DMS79 (cell line): ENCODE measurements at places on chromosomes 6 and 20.

DNA sequence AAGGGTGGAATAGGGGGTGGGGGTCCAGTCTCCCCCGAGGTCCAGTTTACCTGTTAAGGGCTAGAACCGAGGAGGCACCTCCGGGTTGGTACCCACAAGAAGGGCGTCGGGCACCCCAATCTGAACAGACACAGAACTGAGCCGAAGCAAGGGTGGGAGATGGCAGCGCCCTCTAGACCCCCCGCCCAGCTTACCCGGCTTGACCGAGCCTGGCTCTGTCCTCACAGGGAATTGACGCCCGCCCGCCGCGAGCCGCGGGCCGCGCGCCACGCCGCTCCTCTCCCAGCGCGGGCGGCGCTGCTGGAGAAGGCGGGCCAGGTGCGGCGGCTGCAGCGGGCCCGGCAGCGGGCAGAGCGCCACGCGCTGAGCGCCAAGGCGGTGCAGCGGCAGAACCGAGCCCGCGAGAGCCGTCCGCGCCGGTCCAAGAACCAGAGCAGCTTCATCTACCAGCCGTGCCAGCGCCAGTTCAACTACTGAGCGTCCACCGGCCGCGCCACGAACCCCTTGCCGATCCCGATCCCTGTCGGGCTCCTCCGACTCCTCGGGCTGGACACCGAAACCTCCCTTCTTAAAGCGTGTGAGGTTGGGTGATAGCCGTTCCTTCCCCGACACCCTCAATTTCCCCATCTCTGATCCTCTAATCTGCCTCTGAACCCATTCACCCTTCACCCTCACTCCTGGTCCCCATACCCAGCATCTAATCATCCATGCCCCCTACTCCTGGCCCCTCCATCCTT is 5.9 kb downstream of the TP53INP2 start:
- DNase-seq, result no peak

DNA sequence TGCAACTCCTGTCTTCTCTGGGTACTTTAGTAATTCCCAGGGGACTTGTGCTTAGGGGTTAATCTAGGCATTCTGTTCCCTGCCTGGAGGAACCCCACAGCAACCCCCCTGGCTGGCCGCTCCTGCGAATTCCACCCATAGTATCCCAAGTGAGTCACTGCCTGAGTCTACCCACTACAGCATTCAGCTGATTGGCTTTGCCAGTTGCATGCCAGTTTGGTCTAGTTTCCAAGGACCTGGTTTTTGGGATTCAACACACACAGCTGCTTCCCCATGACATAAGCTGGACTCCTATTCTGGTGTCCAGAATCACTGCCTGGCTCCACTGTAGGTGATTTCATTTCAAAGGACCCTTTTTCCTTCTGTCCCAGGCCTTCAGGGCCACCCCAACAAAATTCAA is 40.3 kb downstream of the PLCG1 start:
- no peak for DNase-seq

DNA sequence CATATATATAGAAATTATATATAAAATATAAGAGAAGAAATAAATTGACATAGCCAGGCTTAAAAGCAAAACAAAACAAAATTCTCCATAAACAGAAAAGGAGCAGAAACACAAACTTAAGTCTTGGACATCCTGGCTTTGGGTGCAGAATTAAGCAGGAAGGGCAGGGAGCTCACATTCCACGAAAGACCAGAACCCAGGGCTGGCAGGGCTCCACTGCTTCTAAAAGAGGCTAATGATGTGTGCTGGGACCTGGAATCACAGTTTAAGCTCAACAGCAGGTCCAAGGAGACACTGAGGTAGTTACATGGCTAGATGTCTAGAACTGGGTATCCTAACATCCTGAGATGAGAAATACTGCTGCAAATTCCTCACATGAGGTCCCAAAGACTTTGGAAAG is 210.3 kb downstream of the WDR27 start:
- DNase-seq, result no peak

GRCh38 chr6:53679446-53679933 is 13.9 kb upstream of the KLHL31 start:
- DNase-seq, result no peak

- DNase-seq, result peak; percentile 2
These were observed 30.5 kb upstream of the AKAP12 start for GRCh38 chr6:151209071-151209831.

- no peak for DNase-seq
These were observed 134.0 kb upstream of the ARMC2 start for GRCh38 chr6:108714101-108714765.

DNA sequence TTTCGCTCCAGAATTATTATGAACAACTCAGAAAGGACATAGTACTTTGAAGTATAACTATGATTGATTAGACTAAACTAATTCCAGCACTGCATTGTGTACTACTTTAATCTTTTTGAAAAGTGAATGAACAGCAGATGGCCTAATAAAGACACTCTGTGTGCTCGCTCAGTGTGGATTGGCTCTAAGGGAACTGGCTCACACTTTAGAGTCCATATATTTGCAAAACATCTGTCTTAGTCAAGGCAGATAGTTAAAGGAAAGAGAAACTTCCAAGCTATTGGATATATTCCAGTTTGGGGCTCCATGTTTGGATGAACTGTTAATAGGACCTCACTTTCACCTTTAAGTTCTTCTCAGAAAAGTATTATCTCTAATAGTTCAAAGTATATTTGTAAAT is 218.9 kb downstream of the EYA4 start:
- no peak for DNase-seq

- DNase-seq, result no peak
These were observed 53.1 kb downstream of the SLC35D3 start for GRCh38 chr6:136975089-136975715.

GRCh38 chr20:21704408-21705385 is 767 bp upstream of the PAX1 start:
- DNase-seq, result no peak

DNA sequence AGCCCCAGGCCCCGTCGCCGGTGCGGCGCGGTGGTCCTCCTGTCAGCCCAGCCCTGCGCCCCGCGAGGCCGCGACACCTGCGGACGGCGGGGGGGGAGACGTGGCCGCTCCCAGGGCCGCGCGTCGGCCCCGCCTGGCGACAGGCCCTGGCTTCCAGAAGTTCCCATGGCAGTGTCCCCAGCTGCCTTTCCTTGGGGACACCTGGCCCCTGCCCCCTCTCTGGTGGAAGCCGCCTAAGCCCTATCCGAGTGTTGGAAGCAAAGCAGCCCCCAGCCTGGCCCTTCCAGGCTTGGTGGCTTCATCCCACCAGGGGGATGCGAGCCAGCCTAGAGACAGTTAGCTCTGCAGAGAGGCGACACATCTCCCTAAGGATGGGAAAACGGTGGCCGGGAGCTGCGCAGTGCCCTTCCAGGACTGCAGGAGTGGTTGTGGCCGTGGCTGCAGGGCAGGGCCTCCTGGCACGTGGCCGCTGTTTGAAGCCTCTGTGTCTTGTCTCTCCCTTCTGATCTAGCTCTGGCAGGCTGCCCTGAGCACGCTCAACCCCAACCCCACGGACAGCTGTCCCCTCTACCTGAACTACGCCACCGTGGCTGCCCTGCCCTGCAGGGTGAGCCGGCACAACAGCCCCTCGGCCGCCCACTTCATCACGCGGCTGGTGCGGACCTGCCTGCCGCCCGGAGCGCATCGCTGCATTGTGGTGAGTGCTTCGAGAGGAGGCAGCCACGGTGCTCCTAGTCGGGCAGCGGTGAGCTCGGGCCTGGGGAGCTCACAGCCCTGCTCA is 816 bp downstream of the NPEPL1 start:
- DNase-seq, result no peak

- DNase-seq, result no peak
These were observed 88.2 kb downstream of the ZFP64 start for GRCh38 chr20:52103335-52103912.

DNA sequence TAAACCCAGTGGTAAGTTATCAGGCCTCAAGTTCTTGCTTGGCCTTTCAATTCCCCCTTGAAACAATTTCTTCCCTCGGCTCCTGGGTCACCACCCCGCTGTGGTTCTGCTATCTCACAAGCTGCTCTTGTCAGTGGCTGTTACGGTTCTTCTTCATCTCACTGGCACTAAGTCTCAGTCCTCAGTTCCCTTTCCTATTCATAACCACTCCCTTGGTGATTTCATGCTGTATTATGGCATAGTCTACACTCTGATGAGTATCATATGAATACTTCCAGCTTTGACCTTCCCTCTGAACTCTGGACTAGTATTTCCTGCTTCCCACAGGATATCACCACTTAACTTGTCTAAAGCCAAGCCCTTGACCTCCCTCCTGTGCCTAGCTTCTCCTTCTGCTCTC is 7.9 kb downstream of the TAAR1 start:
- DNase-seq, result no peak

DNA sequence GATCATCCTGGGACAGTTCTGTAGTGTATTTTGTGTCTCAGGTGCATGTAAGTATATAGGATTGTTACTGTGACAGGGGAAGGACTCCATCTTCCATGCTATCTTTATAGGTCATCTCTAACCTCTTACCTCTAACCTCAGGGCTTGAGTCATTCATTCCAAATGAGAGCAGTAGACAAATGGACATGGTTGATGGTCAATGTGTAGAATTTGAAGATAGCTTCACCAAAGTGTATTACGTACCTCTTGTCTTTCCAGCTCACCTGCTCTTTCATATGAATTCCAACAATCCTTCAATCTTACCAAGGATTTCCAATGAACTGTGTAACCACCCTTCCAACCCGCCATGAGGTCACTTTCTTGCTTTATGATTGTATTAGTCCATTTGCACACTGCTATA is 8.7 kb upstream of the ADGRG6 start:
- DNase-seq, result no peak

DNA sequence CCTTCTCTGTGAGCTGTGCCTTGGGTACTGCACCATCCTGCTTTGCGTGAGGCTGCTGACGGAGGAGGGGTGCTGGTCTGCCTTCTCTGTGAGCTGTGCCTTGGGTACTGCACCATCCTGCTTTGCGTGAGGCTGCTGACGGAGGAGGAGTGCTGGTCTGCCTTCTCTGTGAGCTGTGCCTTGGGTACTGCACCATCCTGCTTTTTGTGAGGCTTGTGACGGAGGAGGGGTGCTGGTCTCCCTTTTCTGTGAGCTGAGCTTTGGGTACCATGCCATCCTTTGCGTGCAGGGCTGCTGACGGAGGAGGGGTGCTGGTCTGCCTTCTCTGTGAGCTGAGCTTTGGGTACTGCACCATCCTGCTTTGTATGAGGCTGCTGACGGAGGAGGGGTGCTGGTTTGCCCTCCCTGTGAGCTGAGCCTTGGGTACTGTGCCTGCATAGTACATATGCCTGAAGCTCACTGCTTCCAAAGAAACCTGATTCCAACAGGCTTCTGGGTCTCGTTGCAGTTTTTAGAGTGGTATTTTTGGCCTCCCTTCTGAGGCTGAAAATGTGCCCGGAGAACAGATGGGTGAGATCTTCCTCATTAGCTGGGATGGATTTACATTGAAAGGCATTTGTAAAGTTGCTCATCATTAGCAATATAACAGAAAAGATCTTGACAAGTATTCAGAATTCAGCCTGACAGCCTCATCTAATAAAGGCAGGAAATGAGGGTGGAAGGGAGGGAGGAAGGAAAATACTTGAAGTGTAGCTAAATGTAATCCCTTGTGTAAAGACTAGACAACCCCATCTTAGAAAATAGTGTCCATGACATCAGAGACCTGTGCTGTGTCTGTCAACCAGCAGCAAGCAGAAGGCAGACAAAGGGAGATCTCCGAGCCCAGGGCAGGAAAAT is 46.8 kb upstream of the UNC93A start:
- no peak for DNase-seq

DNA sequence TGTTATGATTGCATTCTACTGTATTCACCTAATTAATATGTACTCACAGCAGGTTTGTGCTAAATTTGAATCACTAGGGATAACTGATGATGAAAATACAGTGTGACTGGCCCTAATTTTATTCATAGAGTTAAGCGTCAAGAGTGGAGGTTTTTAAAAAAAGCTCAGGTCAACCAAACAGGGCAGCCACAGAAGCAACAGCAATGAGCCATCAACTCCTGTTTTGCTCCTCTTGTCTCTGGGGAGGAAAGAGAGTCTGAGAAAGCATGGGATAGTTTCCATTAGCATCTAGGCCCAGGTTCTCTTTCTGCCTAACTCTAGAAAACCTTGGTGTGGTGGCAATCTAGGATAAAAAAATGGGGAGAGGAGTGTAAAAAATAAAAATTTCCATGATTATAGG is 122.1 kb downstream of the OGFRL1 start:
- no peak for DNase-seq

DNA sequence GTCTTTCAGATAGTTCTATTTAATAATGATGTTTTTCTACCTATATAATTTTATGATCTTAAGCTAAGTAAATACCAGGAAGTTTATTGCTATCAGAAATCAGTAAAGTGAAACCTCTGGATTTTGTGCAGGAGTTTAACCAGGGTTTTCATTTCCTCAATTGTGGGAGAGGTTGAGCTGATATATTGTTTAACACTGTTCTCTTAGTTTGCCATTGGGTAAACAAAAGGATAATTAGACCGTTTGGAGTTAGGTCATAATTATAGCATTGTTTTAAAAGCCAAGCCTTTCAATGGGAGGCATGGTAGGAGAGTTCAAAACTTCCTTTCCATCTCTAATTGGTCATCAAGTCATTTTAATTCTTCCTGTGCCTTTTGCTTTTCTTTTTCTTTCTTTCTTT is 58.7 kb downstream of the STXBP5 start:
- DNase-seq, result no peak

DNA sequence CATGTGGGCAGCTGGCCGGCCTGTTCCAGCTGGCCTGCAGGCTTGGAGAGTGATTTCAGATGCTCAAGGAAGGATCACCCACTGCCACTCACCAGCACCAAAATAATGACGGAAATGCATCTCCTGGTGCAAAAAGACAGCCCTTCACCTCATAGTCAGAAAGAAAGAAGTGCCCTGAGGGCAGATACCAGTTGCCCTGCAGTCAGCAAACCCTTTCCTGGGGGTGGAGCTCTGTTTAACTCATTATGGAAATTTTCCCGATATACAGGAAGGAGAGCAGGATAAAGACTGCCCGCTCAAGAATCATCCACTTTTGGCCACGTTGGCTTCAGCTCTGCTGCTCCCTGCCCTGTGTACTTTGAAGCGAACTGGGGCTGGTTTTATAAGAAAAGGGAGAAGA is 127.9 kb downstream of the GRM4 start:
- DNase-seq, result no peak

- no peak for DNase-seq
These were observed 980 bp upstream of the SALL4 start for GRCh38 chr20:51803148-51803854.

GRCh38 chr20:8066662-8067061 is 47.1 kb upstream of the TMX4 start:
- DNase-seq, result no peak
